ENCODE measurements at places on chromosomes 11 and 22.

DNA sequence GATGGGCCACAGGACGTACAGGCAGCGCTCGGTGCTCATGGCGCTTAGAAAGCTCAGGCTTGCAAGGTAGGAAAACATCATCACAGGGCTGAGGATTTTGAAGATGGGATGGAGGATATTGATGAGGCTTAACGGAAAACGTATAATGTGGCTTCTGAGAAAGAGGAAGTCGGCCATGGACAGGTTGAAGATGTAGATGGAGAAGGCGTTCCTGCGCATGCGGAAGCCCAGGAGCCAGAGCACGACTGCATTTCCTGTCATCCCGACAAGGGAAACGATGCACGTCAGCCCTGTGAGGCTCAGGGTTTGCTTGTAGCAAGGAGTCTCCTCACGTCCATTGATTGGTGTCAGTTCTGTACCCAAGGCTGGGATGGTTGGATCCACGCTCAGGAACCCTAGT, 17.4 kb upstream of the MRGPRX1 start:
- no peak for DNase-seq

GRCh38 chr11:11370962-11371303, 17.9 kb upstream of the CSNK2A3 start:
- no peak for DNase-seq

- DNase-seq: no peak
These were observed 5.5 kb upstream of the SLCO2B1 start for GRCh38 chr11:75145196-75145971.

DNA sequence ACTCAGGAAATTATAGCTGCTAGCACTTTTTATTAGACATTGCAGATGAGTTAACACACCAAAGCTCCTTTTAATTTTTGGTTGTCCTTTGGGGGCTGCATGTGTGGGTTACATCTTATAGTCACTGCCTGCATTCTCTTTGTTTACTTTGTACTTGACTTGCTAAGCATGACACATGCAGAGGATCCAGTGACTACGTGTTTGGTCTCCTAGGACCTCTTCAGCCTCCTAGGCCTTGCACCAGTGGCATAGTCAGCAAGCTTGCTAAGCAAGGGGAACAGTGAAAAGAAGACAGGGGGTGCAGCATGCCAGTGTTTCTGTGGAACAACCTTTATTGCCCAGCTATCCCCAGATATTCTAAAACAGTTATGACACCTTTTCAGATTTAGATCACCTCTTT, 108.2 kb downstream of the PAX6 start:
- DNase-seq: no peak

GRCh38 chr11:10608584-10608983, 40.1 kb upstream of the LYVE1 start:
- no peak for DNase-seq
